ENCODE measurements at places on chromosomes 6 and 20.

- no peak for DNase-seq
Measured at GRCh38 chr20:57475388-57476083, 49.4 kb downstream of the CTCFL start.

- DNase-seq: no peak
Measured at GRCh38 chr6:33414592-33415271, 3.2 kb downstream of the CUTA start.

- peak; percentile 44 for DNase-seq
Measured at GRCh38 chr6:27873021-27873940, 38.9 kb downstream of the OR2B2 start.

DNA sequence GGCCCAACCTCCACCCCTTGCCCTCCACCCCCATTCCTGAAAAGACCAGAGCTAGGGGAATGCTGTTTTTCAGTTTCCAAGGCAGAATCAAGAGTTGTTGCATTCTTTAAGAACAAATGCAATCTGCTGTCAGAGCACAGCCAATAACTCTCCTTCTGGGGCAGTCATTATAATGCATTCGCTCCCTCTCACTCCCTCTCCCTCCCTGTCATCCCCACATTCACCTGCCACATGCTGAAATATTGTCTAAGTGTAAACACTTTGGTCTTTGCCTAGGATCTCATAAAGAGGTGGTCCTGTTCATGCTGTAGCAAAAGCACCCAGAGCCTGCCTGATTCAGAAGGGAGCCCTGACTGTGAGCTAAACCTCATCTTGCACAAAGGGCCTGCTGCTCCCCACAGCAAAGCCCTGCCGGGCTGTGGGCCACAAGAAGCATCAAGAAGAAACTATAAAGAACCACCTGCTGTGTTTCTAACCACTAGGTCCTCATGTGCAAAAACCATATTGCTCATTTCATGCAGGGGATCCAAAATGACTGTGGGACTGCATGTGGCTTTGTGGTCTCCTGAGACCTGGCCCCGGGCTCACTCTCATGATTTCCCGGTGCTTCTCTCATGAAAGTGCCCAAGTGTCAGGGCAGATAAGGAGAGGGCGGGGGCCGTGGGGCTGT lies 85.6 kb downstream of the GPR6 start:
- DNase-seq: no peak

- no peak for DNase-seq
Measured at GRCh38 chr20:2932498-2932897, 59.2 kb downstream of the PTPRA start.

DNA sequence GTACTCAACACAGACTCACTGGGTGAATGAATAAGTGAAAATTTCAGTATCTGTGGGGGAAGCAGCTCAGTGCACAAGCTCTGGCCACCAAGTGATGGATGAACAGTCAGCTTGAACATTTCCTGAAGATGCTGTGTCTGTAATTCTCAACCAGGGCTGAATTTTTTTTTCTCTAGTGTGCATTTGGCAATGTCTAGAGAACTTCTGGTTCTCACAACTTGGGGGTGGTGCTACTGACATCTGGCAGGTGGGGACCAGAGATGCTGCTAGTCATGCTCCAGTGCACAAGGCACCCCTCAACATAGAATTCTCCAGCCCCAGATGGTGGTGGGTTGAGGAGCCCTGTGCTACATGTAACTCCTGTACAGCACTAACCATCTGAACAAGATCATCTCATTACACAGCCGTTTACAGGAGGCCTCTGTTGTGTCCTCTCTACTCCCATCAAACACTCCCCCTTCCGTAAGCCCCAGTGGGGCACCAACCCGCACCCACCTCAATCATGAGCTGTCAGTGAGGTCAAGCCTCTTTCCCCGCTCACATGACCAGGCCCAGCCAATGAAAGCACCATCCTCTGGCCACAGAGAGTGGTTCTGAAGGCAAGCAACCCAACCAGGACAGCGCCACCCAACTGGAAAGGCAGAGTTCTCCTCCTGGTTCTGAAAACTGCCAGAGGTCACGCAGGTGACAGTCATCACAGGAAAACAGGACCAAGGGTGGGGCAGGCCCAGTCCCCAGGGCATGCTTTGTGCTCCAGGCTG lies 103.9 kb upstream of the PMEPA1 start:
- no peak for DNase-seq

DNA sequence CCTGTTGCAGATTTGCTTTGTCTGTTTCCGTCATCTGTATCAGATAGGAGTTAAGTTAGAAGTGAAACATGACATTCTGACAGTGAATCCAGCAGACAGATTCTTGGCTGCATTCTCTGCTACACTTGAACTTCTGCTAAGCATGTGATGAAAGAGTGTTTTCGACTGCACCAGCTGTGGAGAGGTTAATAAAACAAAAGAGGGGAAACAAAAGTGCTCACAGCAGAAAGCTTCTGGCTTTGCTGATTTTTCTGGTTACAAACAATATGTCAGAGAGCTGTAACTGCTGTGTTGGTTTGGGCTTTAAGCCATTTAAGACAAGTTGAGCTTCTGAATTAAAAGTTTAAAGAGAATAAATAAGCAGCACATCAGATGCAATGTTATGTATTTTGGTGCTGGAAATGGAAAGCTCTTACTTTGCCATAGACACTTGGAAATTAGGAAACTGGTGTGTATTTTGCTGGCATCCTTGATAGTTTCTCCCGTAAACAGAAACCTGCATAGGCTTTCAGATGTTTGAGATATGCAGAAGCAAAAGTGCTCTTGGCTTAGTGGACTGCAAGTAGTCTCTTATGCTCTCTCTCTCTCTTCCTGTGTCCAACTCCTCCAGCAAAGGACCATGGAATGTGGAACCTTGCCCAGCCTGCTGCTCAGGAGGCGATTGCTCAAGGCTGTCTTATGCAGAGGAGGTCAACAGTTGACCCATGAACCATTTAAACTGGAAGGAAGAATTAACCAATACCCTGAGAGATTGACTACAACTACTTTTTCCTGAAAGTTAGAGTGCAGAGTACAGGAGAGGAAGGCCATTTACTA lies 104.9 kb downstream of the RPS12 start:
- no peak for DNase-seq

Data from GM10248 (cell line).